ENCODE measurements at places on chromosomes 11 and 22. TPM values are rescaled to one million over a fixed set of nuclear protein-coding genes. Genes with fewer than 3 reads are reported as not detected.

- DNase-seq, result peak; percentile 24
Measured at GRCh38 chr11:125091247-125091876, 20.1 kb downstream of the TMEM218 start.

DNA sequence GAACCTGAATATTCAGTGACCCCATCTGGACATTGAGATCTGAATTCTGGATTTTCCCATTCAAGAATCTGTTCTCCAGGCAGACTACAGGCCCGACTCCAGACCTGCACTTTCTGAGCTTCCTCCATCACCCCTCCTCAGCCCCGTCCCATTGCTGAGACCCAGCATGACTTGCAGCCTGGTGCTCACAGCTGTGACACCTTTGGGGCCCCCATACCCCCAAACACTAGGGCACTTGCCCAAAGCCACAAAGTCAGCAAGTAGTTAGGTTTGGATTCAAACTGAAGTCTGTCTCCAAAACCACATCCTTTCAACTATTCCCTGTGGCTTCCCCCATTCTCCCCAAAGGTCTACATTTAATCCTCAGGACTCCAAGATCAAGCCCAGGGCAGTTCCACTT is 128.2 kb upstream of the ZBED5 start:
- no peak for DNase-seq

GRCh38 chr11:94948070-94948617 is 25.2 kb downstream of the CWC15 start:
- DNase-seq, result no peak

- no peak for DNase-seq
Measured at GRCh38 chr11:66614073-66614472, 2.4 kb upstream of the RBM14 start.

- no peak for DNase-seq
Measured at GRCh38 chr11:133793271-133794035, 51.9 kb downstream of the SPATA19 start.

GRCh38 chr11:78808923-78809322 is 234.3 kb upstream of the NARS2 start:
- DNase-seq, result no peak

PVALB gene
- not detected for total RNA-seq

B3GAT1 gene
- total RNA-seq, result under 0.01 TPM

RHBDD3 gene
- total RNA-seq, result 42.2 TPM

MISFA gene
- not detected for total RNA-seq

ASRGL1 gene
- total RNA-seq, result 69.5 TPM

MS4A1 gene
- not detected for total RNA-seq

CLCF1 gene
- total RNA-seq, result 2.3 TPM

SLC22A8 gene
- not detected for total RNA-seq

Measured in body of pancreas (tissue), 4 donors.